Stimulated activated CD4-positive, alpha-beta T cell treated with anti-CD3 and anti-CD28 coated beads, Interleukin-12 subunit alpha, Interleukin-12 subunit beta, amount 100 ng/mL, for 24 hours (primary cell): ENCODE measurements at places on chromosomes 5 and 9.

- no peak for DNase-seq
These were observed 31.2 kb downstream of the PTPN3 start for GRCh38 chr9:109466623-109467590.

DNA sequence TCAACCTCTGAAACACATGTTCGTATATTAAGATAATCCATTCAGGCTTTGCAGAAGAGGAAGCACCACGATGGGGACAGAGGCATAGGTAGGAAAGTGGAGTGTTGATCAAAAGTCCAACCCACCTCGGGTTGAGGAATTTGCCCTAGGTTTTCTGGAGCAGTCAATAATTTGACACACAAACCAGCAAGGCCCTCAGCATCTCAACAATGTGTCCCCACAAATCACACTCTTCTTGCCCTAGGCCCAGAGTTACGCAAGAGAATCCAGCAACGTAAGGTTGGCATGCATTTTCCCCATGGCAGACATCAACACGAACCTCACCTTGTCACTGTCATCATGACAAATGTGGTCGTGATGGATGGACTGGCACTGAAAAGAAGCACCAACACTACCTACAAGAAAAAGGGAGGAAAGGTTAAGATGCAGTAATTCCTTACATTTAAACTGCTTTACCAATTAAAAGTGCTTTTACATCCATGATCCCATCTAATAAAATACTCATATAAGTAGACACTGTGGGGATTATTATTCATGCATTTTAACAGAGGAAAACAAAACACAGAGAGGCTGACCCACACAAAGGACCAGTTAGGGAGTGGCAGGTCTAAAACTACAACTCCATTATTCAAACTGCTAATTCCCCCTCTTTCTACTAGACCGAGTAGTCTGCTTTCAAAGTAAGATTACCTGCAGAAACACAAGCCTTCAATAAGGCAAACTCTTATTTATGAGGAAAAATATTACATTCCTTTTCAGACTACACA, 24.4 kb upstream of the RNF38 start:
- DNase-seq: no peak

DNA sequence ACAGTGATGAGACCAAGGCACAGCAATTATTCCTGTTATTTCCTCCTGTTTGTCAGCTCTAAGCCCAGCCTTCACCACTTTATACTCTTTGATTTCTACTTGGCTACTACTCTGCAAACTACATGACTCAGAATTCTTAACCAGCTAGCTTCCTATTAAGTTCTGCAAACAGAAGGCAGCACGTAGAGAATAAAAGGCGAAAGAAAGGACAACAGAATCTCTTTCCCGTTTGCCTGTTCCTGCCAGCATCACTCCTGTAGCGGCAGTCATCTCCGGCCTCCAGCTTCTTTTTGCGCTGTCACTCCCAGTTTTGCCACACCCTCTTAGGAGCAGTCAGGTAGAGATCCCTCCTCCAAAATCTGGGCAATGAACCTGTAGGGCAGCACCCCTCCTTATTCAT, 29.9 kb downstream of the DPYSL3 start:
- DNase-seq: no peak

GRCh38 chr9:92983984-92984589, 36.8 kb downstream of the FGD3 start:
- DNase-seq: no peak

DNA sequence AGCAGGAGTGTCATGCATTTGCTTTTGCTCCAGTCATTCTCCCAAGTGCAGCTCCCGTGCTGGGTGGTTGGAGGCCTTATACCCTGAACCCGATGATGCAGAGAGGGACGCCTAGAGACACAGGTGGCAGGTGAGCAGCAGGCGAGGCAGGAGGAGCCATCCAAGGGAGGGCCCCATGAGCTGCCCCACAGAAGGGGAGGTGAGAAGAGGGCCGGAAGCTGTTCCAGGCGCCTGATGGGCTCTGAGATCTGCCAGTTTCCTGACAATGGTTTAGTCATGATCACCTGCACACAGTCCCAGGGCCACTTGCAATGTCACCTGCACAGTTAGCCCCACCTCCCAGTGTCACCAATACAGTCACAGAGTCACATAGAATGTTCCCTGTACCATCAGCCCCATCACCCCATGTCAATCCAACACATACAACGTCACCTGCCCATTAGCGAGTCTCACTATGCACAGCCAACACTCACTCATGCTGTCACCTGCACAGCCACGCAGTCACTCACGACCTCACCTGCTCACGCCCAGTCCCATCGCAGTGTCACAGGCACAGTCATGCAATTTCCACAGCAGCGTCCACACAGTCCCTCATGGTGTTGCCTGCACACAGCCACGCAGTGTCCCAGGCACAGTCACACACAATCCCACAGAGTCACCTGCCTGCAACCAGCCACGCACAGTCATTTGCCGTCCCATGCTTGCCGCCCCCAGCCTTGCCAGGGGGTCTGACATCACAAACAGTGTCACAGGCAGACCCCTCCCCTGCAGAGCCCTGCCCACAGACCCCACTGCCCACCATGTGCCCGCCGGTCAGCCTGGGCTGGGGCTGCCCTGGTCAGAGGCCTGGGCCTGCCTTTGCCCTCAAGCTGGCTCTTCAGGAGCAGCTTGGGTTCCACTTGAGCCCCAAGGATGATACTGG, 113.4 kb downstream of the LHX2 start:
- no peak for DNase-seq

- DNase-seq: no peak
These were observed 16.7 kb upstream of the HSPB3 start for GRCh38 chr5:54438620-54439389.

DNA sequence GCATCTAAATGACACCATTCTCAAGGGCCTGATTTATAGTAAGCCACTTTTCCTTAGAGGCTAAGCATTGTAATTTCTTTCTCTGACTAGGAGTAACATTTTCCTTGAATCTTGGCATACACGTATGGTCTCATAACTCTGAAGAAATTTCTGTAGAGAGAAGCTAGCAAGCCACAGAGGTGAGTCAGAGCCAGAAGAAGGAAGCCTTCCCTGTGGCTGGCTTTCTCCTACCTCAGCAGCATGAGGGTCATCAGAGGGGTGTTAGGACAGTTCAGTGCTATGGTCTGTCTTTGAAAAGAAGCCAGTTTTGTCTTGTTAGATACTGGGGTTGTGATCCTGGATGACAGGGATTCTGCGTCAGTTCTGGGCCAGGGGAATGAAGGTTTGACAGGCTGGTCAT, 3.2 kb downstream of the SNX30 start:
- DNase-seq: no peak

GRCh38 chr5:40984884-40985283, 75.6 kb downstream of the C7 start:
- DNase-seq: no peak

GRCh38 chr9:89721176-89721700, 116.4 kb downstream of the GADD45G start:
- DNase-seq: no peak

GRCh38 chr5:141517880-141518617, 29.2 kb downstream of the PCDHGC5 start:
- DNase-seq: no peak

GRCh38 chr9:3170819-3171218, 326.9 kb upstream of the PUM3 start:
- DNase-seq: no peak

DNA sequence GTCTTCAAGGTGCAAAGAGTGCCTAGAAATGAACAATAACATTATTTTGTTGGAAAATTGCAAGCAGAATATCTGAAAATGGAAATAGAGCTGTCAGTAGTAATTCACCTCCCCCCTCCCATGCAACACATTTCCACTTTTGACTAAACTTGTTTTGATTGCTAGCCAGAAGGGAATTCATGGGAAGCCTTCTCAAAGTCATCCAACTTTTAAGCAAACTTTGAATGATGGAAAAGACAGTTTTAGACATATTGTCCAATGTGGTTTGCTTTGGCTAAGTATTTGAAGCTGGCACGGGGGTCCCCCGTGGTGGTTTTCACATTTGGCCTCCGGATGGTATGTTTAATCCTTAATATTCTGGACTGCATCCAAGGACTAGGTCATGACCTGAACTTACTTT, 7.5 kb downstream of the NR2F1 start:
- no peak for DNase-seq

- DNase-seq: no peak
These were observed 4.7 kb downstream of the ERCC6L2 start for GRCh38 chr9:95880021-95880690.

DNA sequence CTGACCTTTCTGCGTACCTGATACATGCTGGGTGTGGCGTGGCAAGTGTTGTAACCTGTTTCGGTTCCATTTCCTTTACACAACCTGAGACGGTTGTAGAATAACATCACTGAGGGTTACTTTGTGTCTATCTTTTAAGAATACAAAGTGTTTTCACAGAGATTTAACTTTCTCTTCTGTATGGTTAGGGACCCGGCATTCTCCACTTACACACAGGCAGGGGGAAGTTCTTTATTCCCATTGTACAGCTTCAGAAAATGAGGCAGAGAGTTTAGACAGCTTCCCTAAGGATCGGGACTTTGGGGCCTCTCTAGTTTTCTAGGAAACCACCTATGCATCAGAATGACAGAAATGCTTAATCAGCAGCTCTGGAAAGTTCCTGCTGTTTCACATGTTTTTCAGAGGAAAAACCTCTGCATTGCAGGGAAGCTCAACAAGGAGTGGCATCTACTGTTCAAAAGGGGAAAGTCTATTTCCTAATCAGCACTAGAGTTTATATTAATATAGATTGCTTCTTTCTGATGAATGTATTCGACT, 41.3 kb downstream of the CAST start:
- DNase-seq: no peak

GRCh38 chr9:98146101-98146991, 27.3 kb upstream of the TRIM14 start:
- DNase-seq: no peak

- peak; percentile 58 for DNase-seq
These were observed 43.7 kb upstream of the TMEM252 start for GRCh38 chr9:68584189-68585033.

GRCh38 chr5:159420940-159421339, 90.7 kb upstream of the IL12B start:
- DNase-seq: no peak

DNA sequence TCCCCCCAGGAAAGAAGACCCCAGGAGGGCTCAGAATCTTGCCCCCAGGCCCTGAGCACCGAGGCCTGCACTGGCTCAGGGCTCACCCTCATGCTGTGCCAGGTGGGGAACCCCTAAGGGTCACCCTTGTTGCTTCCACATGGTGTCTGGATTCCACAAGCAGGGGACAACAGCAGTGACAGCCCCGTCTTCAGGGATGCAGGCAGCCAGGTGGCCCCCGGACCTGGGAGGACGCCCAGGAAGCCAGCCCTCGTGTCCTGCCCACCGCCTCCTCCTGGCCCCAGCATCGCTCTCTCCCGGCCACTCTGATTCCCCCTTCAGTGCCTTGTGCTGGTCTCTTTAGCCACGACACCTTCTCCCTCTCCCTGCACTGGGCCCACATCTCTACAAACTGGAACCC, 60.0 kb upstream of the SARDH start:
- no peak for DNase-seq

DNA sequence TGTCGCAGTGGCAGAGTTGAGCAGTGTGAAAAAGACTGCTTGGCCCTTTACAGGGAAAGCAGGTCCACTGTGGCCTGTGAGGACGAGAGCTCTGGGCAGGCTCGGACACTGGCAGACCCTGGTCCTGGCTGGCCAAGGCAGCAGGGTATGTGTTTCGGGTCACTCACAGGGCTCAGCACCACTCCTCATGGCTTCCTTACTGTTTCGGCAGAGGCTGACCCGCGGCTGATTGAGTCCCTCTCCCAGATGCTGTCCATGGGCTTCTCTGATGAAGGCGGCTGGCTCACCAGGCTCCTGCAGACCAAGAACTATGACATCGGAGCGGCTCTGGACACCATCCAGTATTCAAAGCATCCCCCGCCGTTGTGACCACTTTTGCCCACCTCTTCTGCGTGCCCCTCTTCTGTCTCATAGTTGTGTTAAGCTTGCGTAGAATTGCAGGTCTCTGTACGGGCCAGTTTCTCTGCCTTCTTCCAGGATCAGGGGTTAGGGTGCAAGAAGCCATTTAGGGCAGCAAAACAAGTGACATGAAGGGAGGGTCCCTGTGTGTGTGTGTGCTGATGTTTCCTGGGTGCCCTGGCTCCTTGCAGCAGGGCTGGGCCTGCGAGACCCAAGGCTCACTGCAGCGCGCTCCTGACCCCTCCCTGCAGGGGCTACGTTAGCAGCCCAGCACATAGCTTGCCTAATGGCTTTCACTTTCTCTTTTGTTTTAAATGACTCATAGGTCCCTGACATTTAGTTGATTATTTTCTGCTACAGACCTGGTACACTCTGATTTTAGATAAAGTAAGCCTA, 15.7 kb downstream of the SQSTM1 start:
- peak; percentile 39 for DNase-seq

DNA sequence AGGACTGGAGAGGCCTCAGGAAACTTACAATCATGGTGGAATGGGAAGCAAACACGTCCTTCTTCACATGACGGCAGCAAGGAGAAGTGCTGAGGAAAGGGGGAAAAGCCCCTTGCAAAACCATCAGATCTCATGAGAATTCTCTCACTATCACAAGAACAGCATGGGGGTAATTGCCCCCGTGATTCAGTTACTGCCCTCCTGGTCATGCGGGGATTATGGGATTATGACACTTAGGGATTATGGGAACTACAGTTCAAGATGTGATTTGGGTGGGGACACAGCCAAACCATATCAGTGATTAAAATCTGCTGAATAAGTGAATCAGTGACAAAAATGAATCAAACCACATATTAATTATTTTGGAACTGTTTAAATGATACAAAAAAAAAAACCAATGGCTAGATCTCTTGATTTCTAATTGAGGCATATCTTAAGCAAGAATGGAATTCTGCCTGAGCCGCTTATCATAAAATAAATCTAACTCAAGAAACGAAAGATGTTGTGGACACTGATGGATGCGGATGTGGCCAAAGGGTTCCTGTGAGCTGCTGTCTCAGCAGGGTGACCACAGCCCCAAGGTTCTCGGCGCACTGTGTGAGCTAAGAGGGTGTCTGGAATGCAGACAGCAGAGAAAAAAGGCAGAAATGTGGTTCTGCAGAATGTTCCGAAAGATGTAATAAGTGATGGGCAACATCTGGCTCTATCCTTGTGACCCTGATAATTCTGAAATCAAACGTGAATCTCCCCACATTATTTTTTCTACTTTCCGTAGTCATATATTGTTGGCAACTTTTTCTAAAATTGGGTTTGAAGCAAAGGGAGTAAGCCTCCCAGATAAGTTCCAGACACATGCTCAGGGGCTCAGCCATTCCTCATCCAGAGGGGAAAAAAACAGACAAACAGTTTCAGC, 107.2 kb upstream of the ICE1 start:
- no peak for DNase-seq

GRCh38 chr9:136625101-136626065, 37.3 kb upstream of the EGFL7 start:
- DNase-seq: no peak
